ENCODE measurements at places on chromosomes 5 and 9.

GRCh38 chr9:14068690-14069089, 245.3 kb downstream of the NFIB start:
- no peak for DNase-seq

DNA sequence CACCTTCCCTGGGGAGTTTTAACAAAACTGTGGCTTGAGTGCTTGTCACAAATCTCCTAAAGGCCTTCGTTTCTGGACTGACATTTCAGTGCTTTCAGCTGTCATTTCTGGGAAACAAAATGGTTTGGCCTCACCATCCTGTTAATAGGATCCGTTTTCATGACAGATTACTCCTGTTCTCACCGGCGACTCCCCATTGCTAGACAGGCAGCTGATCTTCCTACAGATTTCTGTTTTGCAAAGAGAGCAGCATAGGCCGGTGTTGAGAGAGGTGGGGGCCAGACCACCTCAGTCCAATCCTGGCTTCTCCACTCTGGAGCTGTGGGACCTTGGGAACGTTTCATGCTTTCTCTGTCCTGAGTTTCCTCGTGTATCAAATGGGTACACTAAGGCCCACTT, 75.5 kb upstream of the OTULINL start:
- DNase-seq = no peak

GRCh38 chr5:129079496-129079895, 15.1 kb upstream of the ISOC1 start:
- no peak for DNase-seq

GRCh38 chr5:158202801-158203200, 343.9 kb upstream of the CLINT1 start:
- no peak for DNase-seq

DNA sequence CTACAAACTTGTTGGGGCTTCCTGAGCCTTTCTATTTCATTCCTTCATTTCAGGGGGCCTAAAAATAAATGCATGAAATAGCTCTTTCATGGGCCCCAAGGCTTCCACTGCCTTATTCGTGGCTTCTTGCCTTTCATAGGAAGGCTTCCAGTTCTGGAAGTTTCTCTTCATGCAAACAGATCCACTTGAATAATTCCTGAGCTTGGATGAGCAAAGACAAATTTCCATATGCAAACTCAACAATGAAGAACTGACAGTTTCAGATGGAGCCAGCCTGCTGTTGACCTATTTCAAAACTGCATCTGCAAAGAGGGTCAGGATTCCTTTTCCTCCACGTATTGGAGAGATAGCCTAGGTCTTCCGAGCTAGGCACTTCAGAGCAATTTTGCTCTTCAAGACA, 142.1 kb downstream of the MLLT3 start:
- no peak for DNase-seq

DNA sequence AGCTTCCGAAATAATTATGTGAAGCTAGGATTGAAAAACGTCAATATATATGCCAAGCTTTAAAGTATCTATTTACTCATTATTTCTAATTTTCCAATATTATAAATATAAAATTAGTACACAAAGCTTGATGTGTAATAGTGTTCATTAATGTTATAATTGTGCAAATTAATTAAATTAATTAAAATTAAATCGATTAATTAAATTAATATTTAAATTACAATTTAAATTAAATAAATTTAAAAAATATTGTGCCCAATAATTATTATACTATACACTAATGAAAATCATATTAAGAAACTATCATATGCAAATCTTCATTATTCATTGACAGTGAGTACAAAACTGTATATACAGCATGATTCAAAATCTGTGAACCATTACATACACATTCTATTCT, 409.8 kb downstream of the FAM170A start:
- no peak for DNase-seq

- DNase-seq = no peak
These were observed 35.8 kb downstream of the VLDLR start for GRCh38 chr9:2657427-2657826.

GRCh38 chr5:154611341-154611767, 133.3 kb upstream of the HAND1 start:
- DNase-seq = no peak

- DNase-seq = no peak
These were observed 39.3 kb upstream of the DAB2 start for GRCh38 chr5:39464088-39464487.

DNA sequence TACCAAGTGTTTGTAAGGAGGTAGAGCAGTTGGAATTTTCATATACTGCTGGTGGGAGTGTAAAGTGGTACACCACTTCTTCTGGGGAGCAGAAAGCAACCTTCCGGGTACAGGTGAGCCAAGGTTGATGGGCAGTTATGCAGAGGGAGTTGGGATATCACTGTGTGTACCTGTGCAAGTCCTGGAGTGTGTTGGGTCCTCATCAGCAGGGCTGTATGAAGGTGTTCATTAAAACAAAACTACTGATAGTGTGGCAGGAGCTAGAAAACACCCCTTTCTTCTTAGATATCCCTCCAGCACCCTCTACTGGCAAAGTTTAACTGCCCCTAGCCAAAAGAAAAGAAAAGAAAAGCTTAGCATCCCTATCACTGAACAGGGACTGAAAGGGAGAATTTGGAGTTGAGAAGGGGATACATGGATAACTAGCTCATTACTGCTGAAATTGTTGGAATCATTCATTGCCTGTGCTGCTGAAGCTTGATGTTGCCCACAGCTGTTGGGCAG, 10.7 kb downstream of the MARCHF6 start:
- no peak for DNase-seq

- DNase-seq = no peak
These were observed 38.0 kb downstream of the SUSD1 start for GRCh38 chr9:112137066-112137465.

GRCh38 chr5:169139480-169140050, 161.4 kb downstream of the SLIT3 start:
- no peak for DNase-seq

Data from stimulated activated CD8-positive, alpha-beta memory T cell treated with anti-CD3 and anti-CD28 coated beads, Interleukin-7, amount 100 ng/mL, for 1 hour (primary cell).